CD4-positive, alpha-beta T cell treated with Interferon gamma for 1 hour (primary cell): ENCODE measurements at places on chromosomes 1 and 21.

GRCh38 chr21:41124641-41125201 lies 43.2 kb upstream of the BACE2 start:
- DNase-seq, result no peak

DNA sequence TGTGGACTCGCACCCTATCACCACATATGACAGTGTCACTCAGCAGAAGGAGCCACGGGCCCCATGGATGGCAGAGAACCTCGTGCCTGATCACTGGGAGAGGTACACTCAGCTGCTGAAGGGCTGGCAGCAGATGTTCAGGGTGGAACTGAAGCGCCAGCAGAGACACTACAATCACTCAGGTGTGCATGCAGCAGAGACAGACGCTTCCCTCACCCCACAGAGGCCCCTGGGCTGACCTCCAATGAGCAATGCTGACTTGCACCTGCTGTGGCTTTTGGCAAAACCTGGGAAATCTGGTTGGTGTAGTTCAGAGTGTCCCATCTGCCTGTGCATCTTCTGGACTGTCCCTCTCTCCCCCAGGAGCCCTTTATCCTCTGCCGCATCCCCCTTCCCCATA lies 51.9 kb downstream of the KIAA1614 start:
- no peak for DNase-seq

DNA sequence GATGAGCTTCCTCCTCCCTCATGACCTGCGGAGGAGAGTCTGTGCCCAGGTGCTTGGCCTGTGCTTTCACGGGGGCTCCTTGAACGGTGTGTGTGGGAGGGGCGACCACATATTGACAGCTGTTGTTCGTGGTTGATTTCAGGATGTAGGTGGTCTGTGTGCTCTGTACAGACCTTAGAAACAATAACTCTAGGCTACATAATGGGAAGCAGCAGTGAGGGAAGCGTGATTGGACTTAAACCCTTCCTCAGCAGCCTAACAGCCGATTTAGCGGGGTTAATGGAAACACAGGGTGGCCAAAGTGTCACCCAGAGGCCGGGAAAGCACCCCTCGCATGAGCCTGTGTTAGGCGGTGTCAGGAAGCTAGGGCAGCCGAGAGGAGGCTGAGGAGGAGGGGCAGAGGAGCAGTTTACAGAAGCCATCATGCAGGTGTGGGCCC lies 56.0 kb downstream of the TBCE start:
- peak; percentile 7 for DNase-seq

DNA sequence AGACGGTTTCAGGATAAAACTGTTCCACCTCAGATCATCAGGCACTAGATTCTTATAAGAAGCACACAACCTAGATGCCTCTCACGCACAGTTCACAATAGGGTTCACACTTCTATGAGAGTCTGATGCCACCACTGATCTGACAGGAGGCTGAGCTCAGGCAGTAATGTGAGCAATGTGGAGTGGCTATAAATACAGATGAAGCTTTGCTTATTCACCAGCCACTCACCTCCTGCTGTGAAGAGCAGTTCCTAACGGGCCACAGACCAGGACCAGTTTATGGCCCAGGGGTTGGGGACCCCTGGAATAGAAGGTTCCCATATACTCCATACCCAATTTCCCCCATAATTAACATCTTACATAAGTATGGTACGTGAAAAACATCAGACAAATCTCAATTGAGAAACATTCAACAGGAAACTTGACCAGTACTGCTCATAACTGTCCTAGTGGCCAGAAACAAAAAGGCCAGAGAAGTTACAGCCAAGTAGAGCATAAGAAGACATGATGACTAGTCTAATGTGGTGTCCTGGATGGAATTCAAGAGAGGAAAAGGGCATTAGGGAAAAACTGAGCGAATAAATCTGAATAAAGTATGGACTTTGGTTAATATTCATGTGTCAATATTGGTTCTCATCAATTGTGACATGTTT lies 24.7 kb upstream of the IGSF5 start:
- no peak for DNase-seq

- no peak for DNase-seq
Observed at GRCh38 chr1:46643368-46643775, 24.8 kb downstream of the ATPAF1 start.

DNA sequence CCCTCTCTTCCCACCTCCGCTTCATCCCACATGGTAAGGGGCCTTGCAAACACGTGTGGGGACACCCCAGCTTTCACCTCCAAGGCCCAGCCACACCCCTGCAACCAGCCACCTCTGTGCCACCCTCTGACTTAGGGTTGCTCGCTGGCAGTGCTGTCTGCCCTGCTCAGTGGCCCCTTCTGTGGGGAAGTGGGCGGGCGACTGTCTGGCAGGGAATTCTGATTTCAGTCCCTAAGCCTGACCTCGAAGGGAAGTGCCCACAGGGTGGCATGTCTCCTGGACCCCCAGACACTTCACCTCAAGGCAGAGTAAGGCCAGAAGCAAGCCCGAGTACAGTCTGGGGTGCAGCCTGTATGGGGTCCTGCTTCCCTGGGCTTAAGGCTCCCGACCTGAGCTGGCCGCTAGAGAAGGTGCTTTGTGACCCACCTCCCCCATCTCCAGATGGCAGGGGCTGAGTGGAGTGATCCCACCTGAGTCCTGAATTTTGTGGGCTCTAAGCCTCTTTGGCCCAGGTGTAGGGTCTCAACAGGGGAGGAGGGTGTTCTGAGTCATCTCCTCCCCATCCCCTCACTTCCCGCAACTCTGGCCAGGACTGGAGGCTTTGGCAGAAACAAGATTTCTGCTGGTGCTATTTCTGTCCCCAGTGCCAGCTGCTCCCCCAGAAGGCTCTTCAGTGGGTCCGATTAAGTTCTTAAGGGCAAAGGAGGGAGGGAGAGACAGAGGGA lies 7.0 kb downstream of the RD3 start:
- DNase-seq, result no peak

- DNase-seq, result no peak
Observed at GRCh38 chr1:21355956-21356355, 65.7 kb upstream of the ECE1 start.

- no peak for DNase-seq
Observed at GRCh38 chr21:43957128-43957571, 55.0 kb upstream of the TRAPPC10 start.

DNA sequence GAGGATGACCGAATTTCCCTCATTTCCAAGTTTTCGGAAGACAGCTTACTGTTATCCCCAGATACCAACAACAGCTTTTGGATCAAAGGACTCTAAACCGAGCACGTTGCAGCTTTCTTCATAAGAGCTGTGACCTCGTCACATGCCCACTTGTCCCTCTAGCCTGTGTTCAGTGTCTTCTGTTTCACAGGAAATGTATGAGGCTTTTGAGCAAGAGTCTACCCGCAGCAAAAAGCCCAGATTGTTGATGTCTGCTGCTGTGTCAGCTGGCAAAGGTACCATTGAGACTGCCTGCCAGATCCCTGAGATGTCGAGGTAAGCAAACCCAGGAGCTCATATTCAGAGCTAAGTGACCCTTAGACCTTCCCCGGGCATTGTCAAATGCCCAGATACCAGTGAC lies 24.1 kb downstream of the CHI3L2 start:
- no peak for DNase-seq

- peak; percentile 21 for DNase-seq
Observed at GRCh38 chr1:95117207-95118066, at the start of gene TLCD4. Gene TLCD4, plus strand, starts transcription at chr1:95117355. Its CDS starts 26,547 bp downstream, at chr1:95143902.
